ENCODE measurements at places on chromosomes 7 and 10.

- DNase-seq, result no peak
These were observed 320.7 kb upstream of the MAGI2 start for GRCh38 chr7:79774150-79774549.

DNA sequence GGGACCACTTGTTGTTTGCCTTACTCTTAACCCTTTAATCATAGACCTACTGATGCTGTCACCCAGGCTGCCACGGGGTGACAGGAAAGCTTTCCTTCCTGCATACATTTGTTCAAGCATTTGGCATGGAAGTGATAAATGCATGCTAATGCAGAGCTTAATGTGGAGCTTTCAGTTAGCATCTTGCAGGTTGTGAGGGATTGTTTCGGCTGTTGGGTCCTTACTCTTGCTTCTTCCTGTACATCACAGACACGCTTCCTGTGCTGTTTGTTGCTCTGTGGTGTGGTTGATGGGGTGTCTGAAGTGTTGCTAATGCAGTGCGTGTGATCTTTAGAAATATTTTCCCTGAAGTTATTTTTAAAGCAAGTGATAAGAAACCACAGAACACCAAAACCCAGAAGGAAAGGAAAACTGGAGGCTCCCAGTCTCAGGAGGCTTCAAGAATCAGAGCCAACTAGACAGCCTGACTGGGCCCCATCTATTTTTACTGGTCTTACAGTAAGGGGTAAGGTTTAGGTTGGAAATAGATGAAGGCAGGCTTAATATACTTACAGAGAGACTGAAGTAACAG is 143.1 kb downstream of the CHN2 start:
- DNase-seq, result no peak

DNA sequence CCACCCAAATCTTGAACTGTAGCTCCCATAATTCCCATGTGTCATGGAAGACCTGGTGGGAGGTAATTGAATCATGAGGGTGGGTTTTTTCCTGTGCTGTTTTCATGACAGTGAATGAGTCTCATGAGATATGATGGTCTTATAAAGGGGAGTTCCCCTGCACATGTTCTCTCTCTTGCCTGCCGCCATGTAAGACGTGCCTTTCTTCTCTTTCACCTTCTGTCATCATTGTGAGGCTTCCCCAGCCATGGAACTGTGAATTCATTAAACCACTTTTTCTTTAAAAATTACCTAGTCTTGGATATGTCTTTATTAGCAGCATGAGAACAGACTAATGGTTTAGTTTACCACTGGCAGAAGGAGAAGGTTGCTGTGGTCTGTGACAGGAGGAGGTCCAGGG is 111.5 kb upstream of the RAB18 start:
- DNase-seq, result no peak

- DNase-seq, result no peak
These were observed 363.2 kb downstream of the PRPF18 start for GRCh38 chr10:13949844-13950542.

DNA sequence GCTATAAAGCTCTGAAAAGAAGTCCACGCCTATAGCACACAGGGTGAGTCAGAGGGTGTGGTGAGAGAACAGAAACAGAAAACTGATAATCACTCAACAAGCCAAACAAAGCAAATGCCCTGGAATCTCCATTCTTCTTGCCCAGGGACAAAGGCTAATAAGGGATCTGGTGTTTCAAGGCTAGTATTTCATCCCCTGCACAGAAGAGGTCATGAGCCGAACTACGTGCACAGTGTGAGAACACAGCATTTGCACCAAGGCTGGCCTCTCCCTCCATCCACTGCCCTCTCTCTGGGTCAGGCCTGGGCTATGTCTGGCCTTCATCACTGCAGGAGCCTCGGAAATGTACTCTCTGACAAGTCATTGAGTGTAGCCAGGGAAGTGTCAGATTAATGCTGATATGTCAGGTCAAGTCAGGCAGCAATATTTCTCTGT is 42.7 kb downstream of the PRR15 start:
- DNase-seq, result no peak

- DNase-seq, result no peak
These were observed 19.1 kb downstream of the SH3PXD2A start for GRCh38 chr10:103836273-103836672.

Data from hematopoietic multipotent progenitor cell treated with erythropoietin and hydrocortisone succinate and interleukin-3 and kit ligand, for 17 days (in vitro differentiated cells).